ENCODE measurements at places on chromosomes 3 and 15.

GRCh38 chr15:39587731-39588530 is 7.1 kb downstream of the THBS1 start:
- DNase-seq: no peak

GRCh38 chr3:34053626-34054025 is 255.2 kb downstream of the PDCD6IP start:
- no peak for DNase-seq

DNA sequence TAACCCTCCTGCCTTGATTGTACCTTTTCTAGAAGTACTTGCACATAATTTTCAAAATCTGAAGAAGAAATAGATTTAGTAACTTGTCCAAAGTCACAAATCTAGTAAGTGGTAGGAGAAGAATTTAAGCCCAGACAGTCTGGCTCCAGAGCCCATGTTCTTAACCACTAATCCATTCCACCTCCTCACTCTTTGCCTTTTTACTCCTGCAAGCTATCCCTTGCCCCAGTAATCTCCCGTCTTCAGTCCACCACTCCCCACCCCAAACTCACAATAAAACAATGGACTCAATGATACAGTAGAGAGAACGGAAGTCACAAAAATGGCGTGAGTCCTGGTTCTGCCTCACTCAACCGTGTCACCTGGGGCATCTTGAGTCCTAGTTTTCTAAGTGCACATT is 48.7 kb downstream of the SETMAR start:
- DNase-seq: no peak

DNA sequence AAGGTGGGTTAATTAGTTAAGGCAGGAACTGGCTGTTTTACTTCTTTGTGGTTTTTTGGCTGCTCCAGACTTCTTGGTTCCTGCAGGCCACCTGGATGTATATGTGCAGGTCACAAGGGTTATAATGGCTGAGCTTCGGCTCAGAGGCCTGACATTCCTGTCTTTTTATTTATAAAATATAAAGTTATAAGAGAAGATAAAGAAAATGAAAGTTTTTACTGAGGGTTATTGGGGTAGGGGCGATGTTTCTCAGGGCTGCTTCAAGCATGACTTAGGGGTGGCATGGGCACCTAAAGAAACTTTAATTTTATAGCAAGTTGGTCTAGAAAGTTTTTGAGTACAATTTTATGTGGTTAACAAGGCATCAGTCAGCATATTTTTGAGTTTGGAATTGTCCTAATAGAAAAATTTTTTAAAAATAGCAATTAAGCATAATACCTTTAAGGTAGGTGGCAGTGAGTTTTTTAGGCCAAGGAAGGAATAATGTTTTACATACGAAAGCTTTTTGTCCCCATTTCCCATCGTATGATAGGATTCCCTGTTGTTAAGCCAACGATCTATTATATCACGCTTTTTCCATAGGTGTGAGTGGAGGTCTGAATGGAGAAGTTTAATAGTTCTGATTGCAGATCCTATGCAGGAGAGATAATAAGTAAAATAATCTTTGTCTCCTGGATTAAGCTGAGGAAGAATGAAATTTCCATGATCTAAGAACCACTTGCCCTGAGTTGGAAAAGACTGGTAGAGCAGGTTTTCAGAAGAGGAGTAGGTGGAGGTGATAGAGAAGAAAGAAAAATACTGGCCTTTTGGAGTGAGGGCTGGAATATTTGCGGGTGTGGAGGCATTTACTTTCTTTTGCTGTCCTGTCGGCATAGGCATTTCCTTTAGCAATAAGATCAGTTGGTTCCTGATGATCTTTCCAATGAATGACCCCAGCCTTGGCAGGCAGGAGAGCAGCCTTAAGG is 10.1 kb downstream of the STRIT1 start:
- no peak for DNase-seq

- no peak for DNase-seq
Measured at GRCh38 chr15:67865331-67865730, 25.5 kb upstream of the RNU6-1 start.

DNA sequence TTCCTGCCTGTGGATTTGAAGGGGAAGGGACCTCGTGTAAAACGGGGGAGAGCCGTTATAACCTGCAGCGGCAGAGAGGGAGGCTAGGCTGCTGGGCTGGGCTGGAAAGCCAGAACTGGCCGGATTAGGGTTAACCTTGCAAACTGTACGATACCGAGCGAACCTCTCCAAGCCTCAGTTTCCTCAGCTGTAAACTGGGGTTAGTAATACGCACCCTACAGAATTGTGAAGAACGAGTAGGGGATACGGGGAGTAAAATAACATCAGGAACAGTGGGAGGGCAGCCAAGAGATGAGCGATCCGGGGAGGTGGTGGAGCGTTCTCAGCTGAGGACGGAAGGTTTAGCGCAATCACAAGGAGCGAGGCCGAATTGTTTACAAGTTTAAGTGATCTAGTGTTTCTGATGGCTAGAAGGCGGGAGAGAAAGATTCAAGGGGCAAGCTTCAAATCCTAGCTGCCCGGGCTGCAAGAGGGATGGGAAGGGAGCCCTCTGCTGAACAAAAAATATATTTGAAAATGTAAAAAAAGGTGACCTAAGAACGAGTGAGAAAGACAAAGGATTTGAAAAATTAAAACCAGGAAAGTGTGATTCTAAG is 768 bp upstream of the SEMA5B start:
- no peak for DNase-seq

DNA sequence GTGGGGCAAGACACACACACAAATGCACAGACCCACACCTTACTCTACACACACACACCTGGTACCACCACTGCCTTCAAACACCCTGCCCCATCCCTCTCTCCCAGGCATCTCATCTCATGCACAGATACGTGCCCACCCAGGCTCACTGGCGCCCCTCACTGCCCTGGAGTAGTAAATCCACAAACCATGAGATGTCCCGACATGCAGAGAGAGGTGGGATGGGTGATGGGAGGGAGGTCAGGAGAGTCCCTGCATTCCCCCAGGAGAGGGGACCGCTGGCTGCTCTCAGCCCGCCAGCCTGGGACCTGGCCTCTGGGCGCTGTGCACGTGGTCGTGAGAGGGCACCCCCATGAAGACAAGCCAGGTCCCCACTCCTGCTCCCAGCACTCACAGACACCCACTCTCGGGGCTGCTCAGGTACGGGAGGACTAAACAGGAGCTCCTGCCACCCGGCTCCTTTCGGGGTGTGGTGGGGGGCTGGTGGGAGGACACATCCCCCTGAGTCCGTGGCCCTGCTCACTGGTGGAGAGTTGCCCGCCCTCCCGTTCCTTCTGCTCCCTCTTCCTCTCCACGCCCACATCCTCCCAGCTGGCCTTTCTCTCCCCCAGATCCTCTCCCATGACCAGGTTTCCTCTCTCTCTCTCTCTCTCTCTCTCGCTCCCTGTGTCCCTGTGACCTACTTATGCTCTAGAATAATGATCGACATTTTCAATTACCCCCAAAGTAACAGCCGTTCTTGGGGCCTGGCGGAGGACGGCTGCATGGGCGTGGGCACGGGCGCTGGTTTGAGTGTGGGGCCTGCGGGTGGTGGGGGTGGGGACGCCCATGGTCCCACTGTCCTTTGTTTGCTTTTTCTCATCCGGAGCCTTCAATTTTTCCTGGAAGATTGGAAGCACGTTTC is 18.9 kb upstream of the CSPG4 start:
- no peak for DNase-seq

GRCh38 chr3:9779075-9779593 is 9.4 kb upstream of the CAMK1 start:
- DNase-seq: no peak

GRCh38 chr3:123314359-123315270 is 112.9 kb downstream of the SEC22A start:
- DNase-seq: no peak

DNA sequence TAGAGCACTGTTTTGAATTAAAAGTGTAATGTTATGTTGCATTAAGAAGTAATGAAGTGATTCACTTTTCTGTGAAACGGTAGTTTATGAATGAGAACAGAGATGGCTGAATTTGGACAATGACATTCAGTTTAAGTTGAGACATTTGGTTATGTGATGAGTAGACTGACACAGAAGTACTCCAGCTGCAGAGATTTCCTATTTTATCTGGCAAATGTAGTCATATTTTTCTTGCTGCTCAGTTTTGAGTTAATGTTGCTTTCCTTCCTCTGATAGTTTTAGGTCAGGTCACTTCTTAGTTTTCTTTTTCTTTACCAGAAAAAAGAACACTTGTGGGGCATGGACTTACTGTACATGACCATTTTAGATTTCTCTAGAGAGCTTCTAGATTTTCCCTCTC is 51.2 kb downstream of the ASB7 start:
- DNase-seq: no peak

GRCh38 chr15:33547876-33548275 is 237.1 kb downstream of the RYR3 start:
- peak; percentile 43 for DNase-seq

DNA sequence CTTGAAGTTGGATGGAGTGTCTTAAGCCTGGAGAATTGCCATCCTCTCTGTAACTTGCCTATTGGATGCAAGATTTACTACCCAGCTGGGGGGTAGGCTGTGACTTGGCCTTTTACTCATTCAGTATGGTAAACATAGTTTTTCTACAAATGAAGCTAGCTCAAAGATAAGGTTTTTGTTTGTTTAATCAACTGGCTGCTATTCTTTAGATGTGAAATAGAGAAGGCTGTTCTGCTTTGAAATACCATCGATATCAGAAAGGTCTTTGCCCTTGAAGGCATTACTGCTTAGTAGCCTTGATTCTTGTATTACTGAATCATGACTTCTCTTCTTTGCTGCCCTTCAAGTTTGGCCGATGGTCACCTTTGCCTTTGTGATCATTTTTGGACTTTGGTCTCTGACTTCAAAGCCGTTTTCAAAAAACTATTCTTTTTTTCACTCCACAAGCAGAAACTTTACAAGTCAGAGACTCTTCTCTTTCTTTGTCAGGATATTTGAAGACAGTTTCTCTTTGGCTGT is 83.1 kb downstream of the GAP43 start:
- DNase-seq: no peak

DNA sequence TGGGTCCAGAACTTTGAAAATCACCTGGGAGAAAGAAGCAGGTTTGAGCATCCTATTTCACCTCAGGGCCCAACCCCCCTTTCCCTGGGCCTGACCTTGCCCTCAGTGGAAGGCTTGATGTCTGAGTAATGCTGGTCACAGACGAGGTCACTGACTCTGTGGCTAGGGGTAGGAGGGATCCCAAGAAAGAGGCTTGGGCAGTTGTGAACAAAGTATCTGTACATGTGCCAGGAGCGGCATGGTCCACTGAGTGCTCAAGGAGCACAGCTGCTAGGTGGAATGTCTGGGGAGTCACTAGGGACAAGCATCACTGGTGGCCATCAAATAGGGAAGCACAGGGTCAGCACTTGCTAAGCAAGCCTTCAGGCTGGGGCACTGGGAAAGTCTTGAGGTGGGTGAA is 7.3 kb downstream of the CCDC71 start:
- no peak for DNase-seq

DNA sequence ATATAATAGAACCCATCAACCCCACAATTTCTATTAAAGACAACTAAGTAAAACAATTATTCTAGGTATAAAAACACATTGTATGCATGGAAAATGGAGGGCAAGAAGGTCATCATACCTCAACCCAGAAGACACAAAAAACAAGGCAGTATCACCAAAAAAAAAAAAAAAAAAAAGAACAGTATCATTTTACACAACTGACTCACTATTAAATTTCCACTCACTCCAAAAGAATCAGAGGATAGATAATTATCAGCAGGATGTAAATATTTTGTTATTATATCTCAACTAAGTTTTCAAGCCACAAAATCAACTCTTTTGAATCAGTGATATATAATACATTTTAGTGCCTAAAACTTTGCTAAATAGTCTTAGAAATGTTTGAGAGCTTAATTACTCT is 55.0 kb downstream of the CLASP2 start:
- no peak for DNase-seq

DNA sequence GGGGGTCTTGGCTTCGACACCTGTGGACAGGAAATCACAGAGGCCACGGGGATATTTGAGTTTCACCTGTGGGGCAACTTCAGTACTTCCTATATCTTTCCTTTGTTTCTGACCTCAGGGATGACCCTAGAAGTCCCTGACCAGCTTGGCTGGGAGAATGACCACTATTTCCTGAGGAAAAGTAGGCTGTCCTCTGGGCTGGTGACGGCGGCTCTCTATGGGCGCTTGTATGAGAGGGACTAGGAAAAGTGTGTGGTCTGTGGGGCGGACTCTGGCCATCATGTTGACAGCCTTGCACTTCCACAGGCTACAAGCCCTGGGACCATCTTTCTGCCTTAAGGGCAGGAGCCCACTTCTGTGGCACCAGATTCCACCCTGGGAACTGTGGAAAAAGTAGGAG is 43.7 kb downstream of the BTD start:
- no peak for DNase-seq

DNA sequence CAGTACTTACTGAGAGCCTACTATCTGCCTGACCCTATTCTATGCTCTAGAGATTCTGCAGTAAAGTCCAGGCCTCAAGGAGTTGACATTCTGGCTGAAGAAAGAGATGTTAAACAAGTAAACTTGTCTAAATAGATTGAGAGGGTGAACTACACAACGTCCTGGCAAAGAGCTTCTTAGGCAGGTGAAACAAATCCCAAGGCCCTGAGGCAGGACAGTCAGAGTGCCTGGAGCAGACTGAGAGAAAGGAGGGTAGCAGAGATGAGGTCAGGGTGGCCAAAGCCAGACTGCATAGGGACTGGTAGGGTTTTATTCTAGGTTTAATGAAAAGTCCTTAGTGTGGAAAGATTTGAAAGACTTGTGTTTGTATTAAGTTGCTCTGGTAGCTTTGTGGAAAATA is 84.5 kb upstream of the ATP11B start:
- DNase-seq: no peak

DNA sequence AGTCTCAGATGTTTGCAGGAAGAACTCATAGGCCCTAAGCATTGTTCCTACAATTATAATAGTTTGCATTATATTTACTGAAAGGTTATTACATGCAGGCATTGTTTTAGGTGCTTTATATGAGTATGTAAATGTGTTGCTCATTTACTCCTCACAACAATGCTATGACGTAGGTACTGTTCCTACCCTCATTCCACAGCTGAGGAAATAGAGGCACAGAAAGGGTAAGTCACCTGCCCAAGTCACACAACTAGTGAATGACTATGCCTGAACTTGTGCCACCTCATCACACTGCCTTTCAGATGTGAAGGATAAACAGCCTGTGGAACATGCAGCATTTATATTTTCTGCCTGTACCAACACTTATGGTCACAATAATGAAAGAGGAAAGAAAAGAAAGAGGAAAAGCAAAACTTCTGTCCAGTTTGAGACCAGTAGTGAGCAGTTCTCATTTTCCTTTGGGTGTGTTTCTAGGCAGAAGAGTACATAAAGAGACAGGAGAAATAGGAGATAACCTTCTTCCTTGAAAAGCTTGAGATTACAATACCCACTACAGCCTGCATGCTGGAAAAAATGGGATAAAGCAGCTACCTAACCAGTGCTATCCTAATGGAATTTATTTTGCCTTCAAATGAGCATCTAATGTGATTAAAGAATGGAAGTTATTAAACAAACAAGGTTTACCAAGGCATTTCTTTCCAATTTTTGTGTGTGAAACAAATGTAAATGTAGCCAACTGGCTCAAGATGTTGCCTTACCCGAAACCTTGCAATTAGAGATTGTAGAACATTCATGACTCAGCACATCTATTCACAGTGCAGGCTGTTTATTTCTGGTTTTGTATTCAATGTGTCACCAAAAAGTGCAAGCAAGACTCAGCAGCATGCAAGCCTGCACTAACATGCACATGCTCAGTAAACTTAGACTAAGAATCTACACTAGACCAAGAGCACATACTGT is 20.5 kb upstream of the ENTPD3 start:
- no peak for DNase-seq

- DNase-seq: no peak
Measured at GRCh38 chr15:41905036-41905793, 11.4 kb upstream of the SPTBN5 start.

Measured in anterior cingulate cortex (tissue), 58 donors.